Stimulated activated CD4-positive, alpha-beta T cell treated with anti-CD3 and anti-CD28 coated beads, Interleukin-4, amount 100 ng/mL, for 24 hours (primary cell): ENCODE measurements at places on chromosomes 5 and 9.

DNA sequence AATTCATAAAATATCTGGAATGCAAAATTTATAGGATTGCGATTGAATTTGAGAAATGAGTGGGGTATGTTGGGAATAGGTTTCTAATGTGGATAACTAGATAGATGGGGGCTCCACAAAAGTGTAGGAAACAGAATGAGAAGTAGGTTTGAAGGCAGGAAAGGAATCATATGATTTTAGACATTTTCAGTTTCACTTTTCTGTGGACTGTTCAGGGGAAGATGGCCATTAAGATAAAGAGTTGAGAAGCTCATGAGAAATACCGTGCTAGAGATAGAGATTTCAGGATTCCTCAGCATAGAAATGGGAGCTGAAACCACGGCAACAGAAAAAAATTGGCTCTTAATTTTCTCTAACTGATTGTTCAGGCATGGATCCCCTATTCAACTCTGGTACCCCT is 163.4 kb upstream of the CD180 start:
- no peak for DNase-seq

- DNase-seq: no peak
These were observed 20.8 kb upstream of the MACIR start for GRCh38 chr5:103237778-103238177.

DNA sequence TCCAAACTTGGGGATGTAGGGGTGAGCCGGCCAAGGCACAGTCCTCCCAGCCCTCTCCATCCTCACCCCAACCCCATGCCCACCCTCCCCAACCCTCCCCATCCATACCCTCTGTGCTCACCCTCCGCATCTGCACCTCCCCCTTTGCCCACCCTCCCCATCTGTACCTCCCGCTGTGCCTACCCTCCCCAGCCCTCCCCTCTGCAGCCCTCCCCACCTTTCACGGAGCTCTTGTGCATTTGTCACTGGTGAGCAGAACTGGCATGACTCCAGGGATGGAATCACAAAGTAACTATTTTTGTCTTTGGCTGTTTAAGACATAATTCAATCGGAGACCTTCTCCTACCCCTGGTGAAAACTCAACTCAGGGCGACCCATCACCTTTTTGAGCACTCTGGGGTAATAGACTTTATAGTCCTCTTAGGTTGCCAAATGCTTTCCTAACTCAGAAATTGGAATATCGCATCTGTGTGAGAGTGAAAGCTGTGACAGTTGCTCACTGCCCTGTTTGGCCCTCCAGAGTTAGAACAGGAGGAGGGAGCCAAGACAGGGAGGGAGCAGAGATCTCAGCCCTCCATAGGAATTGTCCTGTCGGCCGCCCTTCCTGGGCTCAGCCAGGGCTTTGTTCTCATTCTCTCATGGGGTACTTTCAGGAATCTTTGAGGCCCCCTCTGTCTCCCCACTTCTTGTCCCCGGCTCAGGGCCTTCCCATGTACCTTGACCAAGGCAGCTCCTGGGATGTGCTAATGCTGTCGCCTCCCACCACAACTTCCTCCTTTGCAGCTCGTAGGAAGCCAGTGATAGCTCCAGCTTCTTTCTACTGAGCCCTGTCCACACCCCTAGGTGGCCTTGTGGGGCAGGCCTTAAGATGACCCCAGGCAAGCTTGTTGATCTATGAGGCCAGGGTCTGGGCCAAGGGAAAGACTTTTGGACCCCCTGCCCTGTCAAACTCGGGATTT is 36.2 kb downstream of the OTULIN start:
- no peak for DNase-seq

DNA sequence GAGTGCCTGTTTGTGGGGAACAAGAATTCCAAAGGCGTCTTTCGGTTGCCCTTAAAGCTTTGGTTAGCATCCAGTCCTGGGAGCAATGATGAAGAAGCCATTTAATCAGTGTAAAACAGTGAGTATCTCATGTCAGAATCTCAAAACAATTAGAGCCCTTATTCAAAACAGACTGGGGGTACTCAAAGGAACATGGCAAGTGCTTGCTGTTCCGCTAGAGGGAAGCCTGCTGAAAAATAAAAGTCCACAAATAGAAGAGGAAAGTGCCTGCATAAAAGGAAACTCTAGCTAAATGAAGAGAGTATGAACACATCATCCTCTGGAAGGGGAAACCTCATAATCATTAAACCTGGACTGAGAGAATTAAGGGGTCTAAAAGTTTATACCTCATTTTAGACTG is 26.4 kb downstream of the FBXL7 start:
- DNase-seq: no peak

GRCh38 chr5:160018945-160019625 is 10.1 kb downstream of the TTC1 start:
- DNase-seq: no peak

GRCh38 chr5:61333954-61334867 is 2.2 kb downstream of the ZSWIM6 start:
- DNase-seq: no peak
